Activated CD4-positive, CD25-positive, alpha-beta regulatory T cell (primary cell): ENCODE measurements at places on chromosomes 2 and 18.

DNA sequence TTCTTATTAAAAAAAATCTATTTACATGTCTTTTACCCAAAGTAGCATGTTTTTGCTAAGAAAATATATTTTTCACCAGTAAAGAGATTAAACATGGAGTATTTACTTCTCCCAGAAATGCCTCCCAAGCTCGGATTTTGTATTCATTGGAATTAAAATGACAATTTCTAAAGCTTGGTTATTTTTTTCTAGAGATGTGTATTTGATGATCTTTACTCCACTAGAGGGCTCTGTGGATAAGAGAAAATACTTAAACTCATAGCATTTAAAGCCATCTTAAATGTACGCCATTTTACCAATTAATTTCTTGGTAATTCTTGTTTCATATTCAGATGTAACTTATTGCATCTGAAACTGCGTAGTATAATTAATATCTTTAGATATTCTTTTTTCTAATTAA is 461.4 kb downstream of the GALR1 start:
- DNase-seq = no peak

DNA sequence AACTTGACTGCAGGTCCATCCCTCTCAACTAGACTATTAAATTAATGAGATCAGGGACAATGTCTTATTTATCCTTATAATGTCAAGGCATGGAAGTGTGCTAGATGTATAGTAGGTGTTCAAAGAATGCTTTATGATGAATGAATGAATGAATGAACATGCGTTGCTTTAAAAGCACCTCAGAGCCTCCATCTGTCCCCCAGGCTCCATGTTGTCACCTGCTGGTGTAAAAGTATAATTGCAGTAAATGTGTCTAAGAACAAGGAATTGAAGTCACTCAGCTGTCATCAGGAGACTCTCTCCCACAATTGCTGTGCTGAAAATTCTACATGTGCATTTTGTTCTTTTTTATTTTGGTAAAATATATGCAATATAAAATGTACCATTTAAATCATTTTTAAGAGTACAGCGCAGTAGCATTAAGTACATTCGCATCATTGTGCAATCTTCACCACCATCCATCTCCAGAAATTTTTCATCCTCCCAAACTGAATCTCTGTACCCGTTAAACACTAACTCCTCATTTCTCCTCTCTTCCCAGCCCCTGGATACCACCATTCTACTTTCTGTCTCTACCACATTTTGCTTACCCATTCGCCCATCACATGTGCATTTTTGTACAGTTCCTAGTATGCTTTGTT is 52.6 kb downstream of the GNAL start:
- no peak for DNase-seq

DNA sequence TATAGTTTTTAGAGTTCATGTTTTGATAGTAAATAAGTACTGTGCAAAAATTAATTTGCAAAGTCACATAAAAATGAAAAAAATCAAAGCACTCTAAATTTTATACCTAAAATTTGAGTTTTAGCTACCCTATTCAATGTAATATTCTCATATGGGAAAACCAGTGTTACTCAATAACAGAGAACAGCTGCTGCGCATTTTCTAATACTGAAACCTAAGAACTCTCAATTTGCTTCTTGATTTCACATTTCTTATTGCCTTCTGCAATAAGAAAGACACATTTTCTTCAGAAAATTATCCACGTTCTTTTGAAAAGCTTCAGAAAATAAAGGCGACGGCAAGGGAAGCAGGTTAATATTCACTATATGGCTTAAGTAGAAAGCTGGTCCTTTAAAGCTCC is 199.1 kb upstream of the CCDC150 start:
- DNase-seq = no peak

GRCh38 chr2:69512446-69512845 is 75.2 kb upstream of the NFU1 start:
- no peak for DNase-seq

GRCh38 chr18:68925268-68925667 is 127.4 kb downstream of the CCDC102B start:
- no peak for DNase-seq

- no peak for DNase-seq
These were observed 5.0 kb downstream of the FKBP7 start for GRCh38 chr2:178473373-178473772.

DNA sequence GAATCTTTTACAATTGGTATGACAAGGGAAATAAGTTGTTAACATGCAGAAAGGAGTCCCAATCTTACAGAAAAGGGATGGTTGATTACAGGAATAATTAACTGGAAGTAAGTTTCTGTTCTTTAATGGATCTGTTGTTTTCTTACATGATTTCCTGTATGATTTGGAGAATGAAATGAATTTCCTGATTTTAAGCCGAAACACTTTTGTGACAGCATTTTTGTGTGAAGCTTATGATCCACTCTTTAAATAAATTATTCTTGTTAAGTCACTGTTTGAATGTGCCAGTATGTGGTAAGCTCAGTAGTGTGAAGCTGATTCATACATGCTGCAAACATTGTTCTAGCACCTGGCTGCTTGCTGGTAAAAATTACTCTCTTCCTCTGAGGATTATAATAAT is 516.2 kb downstream of the DCDC2C start:
- no peak for DNase-seq

- DNase-seq = no peak
These were observed 116.6 kb upstream of the RBBP8 start for GRCh38 chr18:22816266-22817176.

DNA sequence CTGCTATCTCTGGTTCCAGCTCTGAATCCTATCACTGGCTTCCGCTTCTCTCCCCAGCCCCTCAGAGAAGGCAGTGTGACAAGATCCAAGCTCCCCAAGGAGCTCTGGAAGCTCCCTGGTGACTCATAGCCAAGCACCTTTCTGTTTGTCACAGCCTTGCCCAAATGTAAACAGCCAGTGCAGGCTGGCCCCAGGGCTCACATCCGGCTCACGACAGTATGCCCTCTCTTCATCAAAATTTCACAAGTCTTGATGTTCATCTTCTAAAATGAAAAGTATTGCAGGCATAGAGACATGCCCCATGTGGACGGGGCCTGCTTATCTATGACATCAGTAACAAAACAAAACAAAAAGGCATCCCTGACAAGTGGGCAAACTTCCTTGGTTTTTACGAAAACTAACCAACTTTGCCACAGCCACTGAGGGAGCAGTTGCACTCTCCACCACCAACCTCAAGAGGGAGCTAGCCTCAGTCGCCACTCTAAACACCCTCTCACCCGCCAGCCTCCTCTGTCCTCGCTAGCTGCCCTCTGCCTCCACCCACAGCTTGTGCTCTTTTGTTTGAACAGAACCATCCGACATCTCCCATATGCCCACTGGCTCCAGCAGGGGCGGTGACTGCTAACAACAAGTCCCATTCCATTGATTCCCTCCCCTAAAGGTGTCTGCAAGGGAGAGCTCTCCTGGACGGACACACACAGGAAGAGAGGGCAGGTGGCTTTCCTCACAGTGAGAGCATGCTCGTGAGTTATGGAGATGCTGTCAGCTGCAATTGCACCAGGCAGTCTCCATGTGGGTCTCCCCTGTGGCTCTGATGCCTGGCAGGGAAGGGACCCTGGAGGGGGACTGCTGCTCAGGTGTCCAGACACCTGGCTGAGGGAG is 71.0 kb upstream of the DAPL1 start:
- no peak for DNase-seq

- DNase-seq = no peak
These were observed 956.2 kb downstream of the DSC3 start for GRCh38 chr18:30086351-30086750.

GRCh38 chr2:207854484-207855440 is 85.1 kb upstream of the FZD5 start:
- no peak for DNase-seq

DNA sequence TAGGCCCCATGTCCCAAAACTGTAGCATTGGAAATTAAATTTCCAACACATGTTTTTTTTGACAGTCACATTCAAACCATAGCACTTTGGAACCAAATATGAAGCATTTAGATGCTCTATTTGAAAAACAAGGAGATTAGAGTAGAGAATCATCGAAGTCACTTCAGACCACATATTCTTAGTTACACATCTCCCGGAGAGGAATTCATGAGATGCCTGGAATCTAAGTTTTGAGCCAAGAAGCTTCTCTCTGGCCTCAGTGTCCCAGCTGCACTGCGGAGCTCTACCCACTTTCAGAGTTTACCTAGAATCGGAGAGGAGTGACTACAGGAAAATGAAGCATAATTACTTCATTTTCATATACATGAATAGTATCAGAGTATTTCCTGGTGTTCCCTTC is 385.9 kb downstream of the TNS1 start:
- DNase-seq = no peak

DNA sequence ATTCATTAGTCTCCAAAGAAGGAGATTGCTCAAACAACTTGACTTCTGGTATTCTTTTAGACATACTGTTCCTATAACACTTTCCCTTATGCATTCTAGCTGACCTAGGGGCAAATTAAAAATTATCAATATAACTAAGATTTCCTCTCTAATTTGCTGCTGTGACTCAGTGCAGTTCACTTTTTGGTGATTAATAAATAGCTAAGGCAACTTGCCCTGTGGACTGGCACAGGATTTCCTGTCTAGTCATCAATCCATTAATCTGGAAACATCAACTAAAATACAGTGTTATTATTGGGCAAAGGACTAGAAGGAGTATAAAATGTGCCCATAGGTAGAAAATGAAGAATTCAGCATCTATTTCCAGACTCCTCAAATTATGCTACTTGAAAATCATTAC is 83.5 kb upstream of the SERPINE2 start:
- no peak for DNase-seq

GRCh38 chr2:206840999-206841398 is 75.6 kb downstream of the FASTKD2 start:
- no peak for DNase-seq

DNA sequence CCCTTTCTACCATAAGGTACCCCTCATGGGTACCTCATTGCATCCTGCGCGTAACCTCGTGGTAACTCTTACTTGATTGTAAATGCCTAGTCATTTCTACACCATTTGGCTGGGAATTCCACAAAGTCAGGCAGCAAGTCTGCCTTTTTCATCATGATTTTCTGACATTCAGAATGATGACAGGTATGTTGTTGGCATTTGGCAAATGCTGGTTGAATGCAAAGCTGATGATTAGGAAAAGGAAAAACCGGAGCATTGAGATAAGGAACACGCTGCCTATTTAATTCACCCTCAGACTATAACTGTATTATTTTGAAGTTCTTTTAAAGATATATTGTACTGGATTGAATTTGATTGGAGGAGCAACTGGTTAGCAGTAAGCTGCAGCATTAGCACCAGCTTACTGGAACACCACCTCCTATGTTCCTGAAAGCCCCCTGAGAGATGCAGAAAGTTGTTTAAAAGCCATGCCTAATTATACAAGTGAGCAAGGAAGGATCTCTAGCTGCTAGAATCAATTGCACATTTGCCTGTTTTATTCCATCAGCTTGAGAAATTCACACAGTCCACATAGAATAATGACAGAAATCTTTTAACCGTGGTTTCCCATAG is 520.1 kb downstream of the LRP1B start:
- DNase-seq = no peak

GRCh38 chr2:172945510-172945850 is 130.2 kb upstream of the MAP3K20 start:
- DNase-seq = no peak

DNA sequence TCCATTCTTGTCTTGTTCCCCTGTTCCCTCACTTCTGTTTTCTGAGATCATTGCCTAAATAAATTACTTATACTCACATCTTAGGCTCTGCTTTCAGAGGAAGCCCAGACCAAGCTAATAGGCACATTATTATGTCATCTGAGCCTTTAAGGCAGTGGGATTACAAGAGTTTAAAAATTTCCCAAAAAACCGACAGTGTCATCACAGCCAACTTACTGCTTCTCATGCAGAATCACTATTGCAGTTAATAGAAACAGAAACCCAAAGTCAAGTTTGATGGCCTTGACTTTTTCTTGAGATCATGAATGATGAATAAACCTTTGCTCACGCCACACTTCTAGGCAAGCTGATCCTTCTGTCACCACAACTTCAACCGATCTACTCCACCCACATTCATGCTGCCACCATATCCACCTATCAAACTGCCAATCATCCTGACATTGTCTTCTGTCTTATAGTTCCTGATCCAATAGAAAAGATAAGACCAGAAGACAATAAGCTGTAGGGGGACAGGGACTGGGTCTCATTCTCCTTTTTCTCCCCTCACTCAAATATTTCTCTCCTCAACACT is 142.7 kb upstream of the CREB1 start:
- no peak for DNase-seq

- no peak for DNase-seq
These were observed 54.9 kb upstream of the BZW1 start for GRCh38 chr2:200756618-200757321.

- no peak for DNase-seq
These were observed 21.5 kb upstream of the GMCL1 start for GRCh38 chr2:69807821-69808540.

- DNase-seq = peak; percentile 18
These were observed 819 bp downstream of the ANKRD44 start for GRCh38 chr2:197309691-197310231.

DNA sequence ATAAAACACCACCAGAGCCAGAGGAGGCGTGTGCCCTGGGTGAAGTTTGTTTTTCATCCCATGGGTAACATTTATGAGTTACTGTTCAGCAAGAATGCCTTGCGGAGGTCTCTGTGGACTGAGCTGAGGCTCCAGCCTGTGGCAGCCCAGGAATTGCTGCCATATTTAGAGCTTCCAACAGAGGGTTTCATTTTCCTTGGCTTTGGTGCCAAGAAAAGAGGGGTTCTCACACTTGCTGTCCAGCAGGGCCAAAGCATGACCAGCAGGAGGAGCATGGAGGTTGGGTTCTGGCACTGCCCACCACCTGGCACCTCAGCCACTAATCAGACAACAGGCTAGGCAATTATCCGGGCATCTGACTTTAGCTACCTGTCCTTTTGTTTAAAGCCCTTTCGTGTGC is 36.7 kb downstream of the EPAS1 start:
- DNase-seq = no peak

- DNase-seq = no peak
These were observed 5.6 kb downstream of the PHLPP1 start for GRCh38 chr18:62720766-62721613.

GRCh38 chr2:84816426-84817026 is 64.4 kb downstream of the TRABD2A start:
- DNase-seq = no peak

GRCh38 chr2:124558277-124558905 is 533.3 kb downstream of the CNTNAP5 start:
- no peak for DNase-seq

DNA sequence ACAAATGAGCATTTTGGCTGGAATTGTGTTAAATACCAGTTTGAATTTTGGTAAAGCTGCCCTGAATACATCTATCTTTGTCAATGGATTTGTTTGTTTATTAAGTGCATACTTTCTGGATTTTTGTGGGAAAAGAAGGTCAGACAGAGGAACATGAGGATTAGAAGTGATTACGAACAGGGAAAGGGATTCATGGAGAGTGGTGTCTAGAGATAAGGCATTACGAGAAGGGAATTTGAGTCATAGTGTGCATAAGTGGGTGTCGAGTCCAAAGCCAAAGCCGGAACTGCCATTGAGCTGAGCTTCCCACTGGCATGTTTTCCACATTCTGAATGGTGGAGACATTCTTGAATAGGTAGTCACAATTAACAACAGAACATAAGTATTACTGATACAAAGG is 68.9 kb upstream of the EFEMP1 start:
- DNase-seq = no peak
